ENCODE measurements at places on chromosomes 7 and 10.
A peak's percentile ranks its signal among the peaks of the same experiment; 100 is the strongest.

DNA sequence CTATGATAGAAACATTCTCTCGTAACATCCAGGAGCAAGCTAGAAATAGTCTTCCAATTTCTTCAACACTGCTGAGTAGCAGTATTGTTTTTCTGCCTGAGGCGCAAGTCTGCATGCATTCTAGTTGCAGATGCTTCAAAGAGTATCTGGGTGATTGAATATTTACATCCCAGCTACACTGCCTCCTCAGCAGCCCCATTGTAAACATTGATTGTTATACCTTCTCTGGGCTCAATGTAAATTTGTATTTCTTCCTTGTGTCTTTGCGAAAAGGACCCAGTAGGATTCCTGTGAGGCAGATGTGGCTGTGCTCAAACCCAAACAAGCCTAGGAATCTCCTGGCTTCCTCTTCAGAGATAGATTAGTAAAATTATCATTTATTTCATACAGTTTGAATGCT lies 320.7 kb downstream of the CDC14C start:
- DNase-seq = peak; percentile 69

GRCh38 chr7:38185395-38186307 lies 7.6 kb downstream of the STARD3NL start:
- no peak for DNase-seq

GRCh38 chr7:2416063-2416462 lies 12.7 kb downstream of the CHST12 start:
- no peak for DNase-seq

- no peak for DNase-seq
Measured at GRCh38 chr7:69845721-69846495, 247.6 kb downstream of the AUTS2 start.

- DNase-seq = no peak
Measured at GRCh38 chr10:123926401-123927264, 35.0 kb upstream of the CPXM2 start.

- DNase-seq = no peak
Measured at GRCh38 chr7:85471307-85471706, 284.5 kb upstream of the SEMA3D start.

GRCh38 chr7:25026156-25026555 lies 46.2 kb upstream of the OSBPL3 start:
- DNase-seq = peak; percentile 71

DNA sequence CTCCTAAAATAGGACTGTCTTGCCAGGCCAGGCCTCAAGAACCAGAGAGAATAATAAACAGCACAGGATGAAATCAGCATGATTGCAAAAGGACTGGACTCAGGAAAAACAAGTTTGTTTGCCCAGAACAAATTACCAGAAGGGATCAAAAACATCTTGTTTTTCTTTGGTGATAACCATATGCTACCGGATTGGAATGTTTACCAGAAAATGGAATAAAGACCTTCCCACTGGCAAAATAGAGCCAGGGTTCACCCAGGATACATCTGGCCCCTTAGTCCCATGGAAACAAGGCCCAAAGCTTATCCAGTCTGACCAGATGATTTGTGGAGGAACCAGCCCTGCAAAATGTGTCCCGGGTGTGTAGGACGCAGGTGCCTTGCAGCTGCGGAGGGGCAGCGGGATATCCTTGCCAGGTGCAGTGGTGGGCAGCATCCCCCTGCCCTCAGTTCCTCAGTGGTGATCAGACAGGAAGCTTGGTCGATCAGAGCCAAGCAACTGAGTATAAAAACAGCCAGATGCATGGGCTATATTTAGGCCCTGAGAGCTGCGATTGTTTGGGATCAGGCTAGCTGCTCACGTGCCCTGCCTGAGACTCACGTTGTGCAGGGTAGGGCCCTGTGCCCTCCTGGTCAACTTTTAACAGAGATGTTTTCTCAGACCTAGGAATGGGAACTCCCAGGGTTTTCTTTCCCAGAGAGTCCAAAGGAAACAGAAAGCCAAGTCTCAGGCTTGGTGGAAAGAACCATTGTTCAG lies 4.6 kb upstream of the ZNF22 start:
- DNase-seq = no peak
